ENCODE measurements at places on chromosomes 5 and 9.

DNA sequence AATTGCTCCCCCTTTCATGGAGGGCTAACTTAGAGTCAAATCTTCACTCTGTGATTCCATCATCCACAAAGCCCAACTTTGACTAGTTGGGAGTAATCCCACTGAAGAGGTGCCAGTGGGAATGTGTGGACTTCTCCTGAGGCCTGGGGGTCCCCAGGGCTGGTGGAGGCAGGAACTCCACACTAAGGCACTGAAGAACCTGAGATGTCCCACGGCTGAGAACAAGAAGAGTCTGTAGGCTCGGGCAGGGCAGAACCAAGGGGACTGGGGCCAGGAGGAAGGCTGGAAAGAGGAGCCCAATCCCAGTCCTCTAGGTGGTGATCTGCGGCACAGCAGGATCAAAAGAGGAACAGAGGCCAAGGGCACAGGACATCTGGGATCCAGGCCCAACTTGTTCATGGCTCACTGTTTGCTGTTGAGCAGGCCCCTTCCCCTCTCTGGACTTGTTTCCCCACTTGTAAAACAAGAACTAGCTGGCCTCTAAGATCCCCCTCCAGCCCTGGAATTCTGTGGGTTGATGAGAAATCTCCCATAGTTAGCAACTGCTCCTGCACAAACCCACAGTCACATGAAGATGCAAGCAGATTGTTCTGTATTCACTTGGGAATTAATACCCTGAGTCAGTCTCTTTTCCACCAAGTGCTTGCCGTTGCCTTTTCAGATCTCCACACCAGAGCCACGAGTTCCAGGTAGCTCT lies 32.7 kb upstream of the ALDH1B1 start:
- no peak for DNase-seq

GRCh38 chr5:127450046-127450445 lies 67.4 kb upstream of the PRRC1 start:
- DNase-seq, result no peak

DNA sequence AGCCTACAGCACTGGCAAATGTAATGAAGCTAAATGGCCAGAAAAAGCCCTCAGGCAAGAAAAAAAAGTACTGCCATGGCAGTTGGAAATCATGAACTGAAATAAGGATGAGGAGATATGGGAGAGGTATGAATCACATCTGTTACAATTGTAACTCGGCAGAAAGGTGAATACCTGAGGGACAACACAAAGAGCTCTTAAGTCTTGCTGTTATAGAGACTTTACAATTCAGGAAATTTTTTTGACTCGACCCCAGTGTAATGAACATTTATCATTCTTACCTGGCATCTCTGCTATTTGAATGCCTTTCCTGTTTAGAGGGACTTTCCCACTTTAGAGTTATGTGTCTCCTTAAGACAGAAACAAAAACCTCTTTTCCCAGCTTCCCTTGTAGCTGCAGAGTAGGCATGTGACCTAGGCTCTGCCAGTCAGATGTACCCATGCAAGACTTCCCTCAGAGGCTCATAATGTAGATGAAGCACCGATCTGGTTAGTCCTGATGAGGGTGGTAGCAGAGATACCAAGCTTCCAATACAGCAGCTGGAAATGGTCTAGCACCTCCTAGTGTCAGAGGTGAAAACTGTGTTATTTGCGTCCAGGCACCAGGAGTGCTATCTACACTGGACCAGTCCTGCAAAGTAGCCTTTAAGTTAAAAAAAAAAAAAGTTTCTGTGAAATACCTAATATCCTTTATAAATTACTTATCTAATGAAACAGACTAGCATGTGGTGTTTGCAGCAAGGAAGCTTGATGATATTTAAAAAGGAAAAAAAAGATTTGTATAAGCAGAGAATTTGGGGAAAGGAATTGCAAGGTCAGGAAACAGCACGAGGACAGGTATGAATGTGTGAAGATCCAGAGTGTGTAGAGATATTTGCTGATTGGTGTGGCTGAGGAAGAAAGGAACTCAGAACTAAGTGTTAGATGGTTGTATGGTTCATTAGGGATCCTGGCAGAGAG lies 146.9 kb upstream of the SLC1A3 start:
- no peak for DNase-seq

GRCh38 chr5:83576341-83576740 lies 104.8 kb downstream of the VCAN start:
- no peak for DNase-seq

GRCh38 chr9:27717991-27718390 lies 144.7 kb upstream of the C9orf72 start:
- no peak for DNase-seq

- no peak for DNase-seq
These were observed 2.3 kb downstream of the P4HA2 start for GRCh38 chr5:132225165-132226032.

- no peak for DNase-seq
These were observed 124.5 kb downstream of the GDNF start for GRCh38 chr5:37715361-37715760.

GRCh38 chr9:79195879-79196278 lies 375.9 kb upstream of the TLE4 start:
- DNase-seq, result no peak

DNA sequence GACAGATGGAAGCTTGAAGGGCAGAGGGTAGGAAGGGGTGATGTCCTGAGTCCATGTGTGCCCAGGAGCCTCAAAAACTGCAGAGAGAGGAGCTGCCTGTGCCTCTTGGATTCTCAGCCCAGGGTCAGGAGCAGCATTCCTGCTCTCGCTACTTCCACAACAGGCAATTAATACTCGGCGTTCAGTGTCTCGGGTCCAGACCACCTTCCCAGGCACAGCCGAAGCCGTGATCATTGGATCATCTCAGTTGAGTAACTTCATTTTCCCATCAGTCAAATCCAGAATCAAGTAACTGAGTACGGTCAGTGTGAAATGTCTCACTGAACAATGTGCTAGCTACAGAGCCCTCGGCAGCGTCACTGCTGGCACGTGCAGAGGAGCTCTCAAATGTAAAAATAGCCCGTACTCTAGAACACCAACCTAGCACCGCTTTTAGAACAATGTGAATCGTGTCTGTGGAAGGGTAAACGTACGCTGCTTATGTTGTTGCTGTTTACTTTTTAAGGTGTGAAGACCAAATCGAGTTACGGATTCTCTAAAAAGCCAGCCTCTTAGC lies 63.5 kb upstream of the IRX4 start:
- DNase-seq, result no peak

- DNase-seq, result no peak
These were observed 42.3 kb downstream of the LHFPL2 start for GRCh38 chr5:78606241-78606640.

Data from stimulated activated CD4-positive, alpha-beta T cell treated with anti-CD3 and anti-CD28 coated beads, TNF-alpha, amount 100 ng/mL, for 4 hours (primary cell).